ENCODE measurements at places on chromosomes 3 and 15.

GRCh38 chr3:18098960-18099587 lies 326.1 kb downstream of the SATB1 start:
- H3K36me3 ChIP-seq = no peaks in the 10 kb centered on the region
- H3K27me3 ChIP-seq = no peaks in the 10 kb centered on the region
- H3K4me3 ChIP-seq = no peak overlapping the region
- no peaks in the 10 kb centered on the region for H3K4me1 ChIP-seq

GRCh38 chr3:55094676-55095075 lies 166.8 kb upstream of the LRTM1 start:
- DNase-seq = no peak
- no peaks in the 10 kb centered on the region for H3K27me3 ChIP-seq
- H3K27ac ChIP-seq = no peak overlapping the region
- H3K4me1 ChIP-seq = no peaks in the 10 kb centered on the region

DNA sequence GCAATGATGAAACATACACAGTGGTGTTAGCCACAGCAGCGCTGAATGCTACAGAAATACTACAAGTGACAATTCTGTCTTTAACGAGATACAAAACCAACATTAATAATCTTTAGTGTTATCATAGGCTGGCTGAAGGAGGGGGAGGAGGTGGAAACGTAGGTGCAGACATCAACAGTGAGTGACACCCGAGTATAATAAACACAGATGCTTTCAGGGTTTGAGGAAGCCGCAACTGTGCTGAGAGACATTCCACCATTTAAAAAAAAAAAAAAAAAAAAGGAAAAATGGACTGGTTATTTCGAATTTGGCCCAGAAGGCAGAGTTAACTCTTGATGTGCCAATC lies 4.3 kb upstream of the IGDCC3 start:
- H3K27ac ChIP-seq = no peak overlapping the region
- DNase-seq = no peak
- peaks cover 4% of the 10 kb centered on the region for H3K36me3 ChIP-seq
- H3K4me3 ChIP-seq = no peak overlapping the region

DNA sequence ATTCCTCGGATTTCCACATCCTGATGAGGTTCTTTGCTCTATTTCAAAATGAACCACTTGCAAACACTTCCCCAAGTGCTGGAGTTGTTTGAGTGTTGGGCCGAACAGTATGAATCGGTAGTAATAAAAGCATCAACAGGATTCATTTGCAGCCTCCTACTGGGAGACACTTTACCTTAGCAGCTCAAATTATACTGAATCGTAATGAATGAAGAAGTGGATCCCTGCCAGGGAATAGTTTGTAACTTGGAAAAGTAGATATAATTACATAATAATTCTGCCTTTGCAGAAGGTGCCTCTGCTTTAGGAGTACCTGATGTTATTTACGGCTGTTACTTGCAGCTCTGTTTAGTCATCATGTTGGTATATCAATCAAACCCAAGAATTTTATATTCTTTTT lies 669.1 kb downstream of the CADM2 start:
- H3K36me3 ChIP-seq = no peaks in the 10 kb centered on the region
- no peak for DNase-seq
- no peaks in the 10 kb centered on the region for H3K4me1 ChIP-seq
- no peak overlapping the region for H3K4me3 ChIP-seq
- no peak overlapping the region for H3K27ac ChIP-seq

Measured in large intestine (tissue), 12 donors.